Lower leg skin (tissue), 4 donors: ENCODE measurements at places on chromosomes 1 and 21. TPM values are rescaled to one million over a fixed set of nuclear protein-coding genes. Genes with fewer than 3 reads are reported as not detected.

The SHISAL2A gene
- not detected for total RNA-seq

The LHX8 gene
- total RNA-seq, result not detected

The GNAT2 gene
- not detected for total RNA-seq

The FBLIM1 gene
- total RNA-seq, result 21.2 TPM

The IL20 gene
- not detected for total RNA-seq

The PTGS2 gene
- total RNA-seq, result 2.8 TPM

The SPRR2B gene
- total RNA-seq, result not detected

The GNB1 gene
- total RNA-seq, result 103 TPM

The TFAP2E gene
- 5.7 TPM for total RNA-seq

The INSRR gene
- total RNA-seq, result not detected

The ASAP3 gene
- total RNA-seq, result 103 TPM

The IVL gene
- total RNA-seq, result 322 TPM

The TSACC gene
- not detected for total RNA-seq
